ENCODE measurements at places on chromosomes 6 and 20.

- DNase-seq = no peak
Observed at GRCh38 chr20:61942526-61942925, 123.2 kb downstream of the TAF4 start.

- no peak for DNase-seq
Observed at GRCh38 chr6:168826726-168827585, 386.0 kb downstream of the SMOC2 start.

GRCh38 chr6:82085701-82086100 is 161.8 kb downstream of the IBTK start:
- no peak for DNase-seq

GRCh38 chr6:137661601-137662000 is 167.4 kb upstream of the OLIG3 start:
- DNase-seq = peak; percentile 9

- no peak for DNase-seq
Observed at GRCh38 chr6:2505624-2506023, 245.1 kb downstream of the MYLK4 start.

- DNase-seq = no peak
Observed at GRCh38 chr6:160367798-160368547, 19.8 kb downstream of the SLC22A3 start.

- DNase-seq = no peak
Observed at GRCh38 chr20:15265581-15266309, 928.3 kb upstream of the FLRT3 start.

DNA sequence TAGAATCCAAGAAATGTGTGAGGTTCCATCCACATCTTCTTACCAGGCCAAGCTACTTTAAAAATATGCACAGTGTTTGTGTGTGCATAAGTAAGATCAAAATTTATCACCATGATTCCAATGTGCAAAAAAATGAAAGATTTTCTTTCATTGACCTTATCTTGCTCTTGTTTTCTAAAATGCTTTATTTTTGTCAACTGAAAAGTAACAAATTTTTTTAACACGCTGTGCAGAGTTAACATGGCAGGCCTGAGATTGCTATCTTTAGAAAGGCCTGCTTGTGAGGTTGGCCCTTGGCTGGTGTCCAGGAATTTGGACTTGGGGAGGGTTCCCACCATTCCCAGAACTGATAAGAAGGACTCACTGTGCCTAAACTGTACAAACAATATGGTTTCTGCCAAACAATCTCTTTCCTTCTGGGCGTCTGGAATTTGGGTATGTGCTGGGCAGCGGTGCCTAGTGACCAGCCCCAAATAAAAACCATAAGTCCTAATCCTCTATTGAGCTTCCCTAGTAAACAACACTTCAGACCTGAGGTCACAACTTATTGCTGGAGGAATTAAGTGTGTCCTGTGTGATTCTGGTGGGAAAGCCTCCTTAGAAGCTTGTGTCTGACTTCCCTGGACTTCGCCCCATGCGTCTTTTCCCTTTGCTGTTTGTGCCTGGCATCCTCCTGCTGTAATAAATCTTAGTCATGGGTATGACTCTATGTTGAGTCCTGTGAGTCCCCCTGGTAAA is 19.8 kb upstream of the MYLIP start:
- no peak for DNase-seq

DNA sequence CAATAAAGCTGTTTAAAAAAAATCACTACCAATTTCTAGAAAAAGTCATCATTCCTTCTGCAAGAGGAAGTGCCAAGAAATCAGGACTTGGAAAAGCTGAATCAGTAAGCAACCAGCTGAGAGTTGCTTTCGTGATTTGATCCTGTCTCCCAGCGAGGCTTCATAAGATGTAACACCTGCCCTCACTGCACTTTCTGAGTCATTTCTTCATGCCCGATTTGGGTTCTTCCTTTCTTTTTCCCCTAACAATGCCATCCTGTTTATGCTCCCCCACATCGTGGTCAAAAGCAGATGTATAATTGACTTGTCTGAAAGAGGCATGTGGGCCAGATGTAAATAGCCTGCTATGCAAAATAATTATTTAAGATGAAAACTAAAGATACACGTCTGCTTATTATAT is 52.1 kb downstream of the RIPOR2 start:
- peak; percentile 30 for DNase-seq

GRCh38 chr6:137362878-137363804 is 131.1 kb downstream of the OLIG3 start:
- DNase-seq = no peak

GRCh38 chr20:13147971-13148370 is 73.1 kb upstream of the ISM1 start:
- no peak for DNase-seq

GRCh38 chr6:160428818-160429619 is 80.8 kb downstream of the SLC22A3 start:
- no peak for DNase-seq

DNA sequence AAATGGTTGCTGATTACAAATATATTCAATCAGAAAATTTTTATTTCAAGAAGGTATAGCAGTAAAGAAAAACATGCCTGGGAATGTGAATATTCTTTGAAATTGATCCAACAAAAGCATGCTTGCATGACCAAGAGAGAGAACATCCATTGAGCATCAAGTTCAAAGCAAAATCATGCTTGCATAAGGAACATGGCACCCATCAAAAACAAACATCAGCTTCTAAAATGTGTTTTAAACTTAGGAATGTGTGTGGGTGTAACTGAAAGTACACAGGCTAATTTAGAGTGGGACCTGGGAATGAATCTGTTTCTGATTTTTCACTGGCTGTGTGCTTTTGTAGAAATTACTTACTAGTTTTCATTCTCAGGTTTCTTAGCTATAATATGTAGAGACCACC is 5.6 kb downstream of the SLC17A5 start:
- DNase-seq = no peak

DNA sequence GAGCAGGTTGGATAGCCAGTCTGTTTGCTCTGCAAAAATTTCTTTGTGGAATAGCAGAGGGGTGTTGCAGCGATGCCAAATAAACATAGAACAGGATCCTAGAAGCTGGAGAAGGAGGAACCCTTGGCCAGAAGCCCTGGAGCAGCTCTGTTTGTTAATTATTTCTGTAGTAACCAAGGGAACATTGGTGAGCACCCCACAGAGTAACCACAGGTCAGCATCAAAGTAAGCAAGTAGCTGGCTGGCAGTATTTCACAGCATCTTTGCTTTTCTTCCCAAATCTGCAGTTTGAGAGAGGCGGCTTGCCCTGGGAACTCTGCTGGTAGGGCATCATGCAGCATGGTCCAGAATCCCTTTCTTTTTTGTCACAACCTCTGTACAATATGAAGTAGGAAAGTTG is 12.7 kb upstream of the APMAP start:
- no peak for DNase-seq

- no peak for DNase-seq
Observed at GRCh38 chr6:118370722-118371121, 177.4 kb upstream of the PLN start.

GRCh38 chr6:12891595-12891994 is 175.0 kb downstream of the PHACTR1 start:
- DNase-seq = no peak

- DNase-seq = no peak
Observed at GRCh38 chr20:4091490-4092479, 76.4 kb upstream of the RNF24 start.

- DNase-seq = no peak
Observed at GRCh38 chr20:50569864-50570836, 60.0 kb downstream of the PTPN1 start.

GRCh38 chr6:148845464-148845863 is 98.6 kb downstream of the UST start:
- no peak for DNase-seq

DNA sequence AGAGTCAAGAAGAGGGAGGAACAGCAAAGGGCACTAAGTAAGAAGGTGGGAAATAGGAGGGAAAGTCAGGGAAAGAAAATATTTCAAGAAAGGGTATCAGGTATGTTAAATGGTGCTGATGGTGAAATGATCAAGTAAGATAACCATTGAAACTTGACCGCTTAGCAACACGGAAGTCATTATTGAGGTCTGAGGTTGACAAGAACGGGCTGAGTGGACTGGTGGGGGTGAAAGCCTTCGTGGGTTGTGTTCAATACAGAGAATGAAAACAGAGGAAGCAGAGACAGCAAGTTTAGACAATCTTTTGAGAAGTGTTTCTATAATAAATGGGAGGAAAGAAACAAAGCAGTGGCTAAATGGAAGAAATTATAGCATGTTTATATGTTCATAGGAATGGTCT is 72.0 kb downstream of the LIN28B start:
- no peak for DNase-seq

GRCh38 chr6:125728739-125729138 is 20.7 kb upstream of the HEY2 start:
- DNase-seq = no peak

DNA sequence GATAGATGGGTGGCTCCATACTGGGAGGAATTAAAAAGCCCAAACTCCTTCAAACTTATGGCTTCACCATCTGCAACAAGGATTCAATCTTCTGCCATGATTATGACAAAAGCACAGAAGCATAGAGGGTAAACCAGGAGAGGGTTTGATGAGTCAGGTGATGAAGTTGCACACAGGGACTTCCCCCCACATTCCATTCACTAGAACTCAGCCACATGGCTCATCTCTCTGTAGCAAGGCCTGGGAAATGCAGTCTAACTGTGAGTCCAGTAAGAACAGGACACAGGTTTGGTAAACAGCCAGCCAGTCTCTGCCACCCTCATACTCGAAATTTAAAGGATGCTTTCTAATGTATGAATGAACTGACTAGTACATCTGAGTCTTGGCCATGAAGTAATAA is 142.9 kb downstream of the HIVEP2 start:
- no peak for DNase-seq

DNA sequence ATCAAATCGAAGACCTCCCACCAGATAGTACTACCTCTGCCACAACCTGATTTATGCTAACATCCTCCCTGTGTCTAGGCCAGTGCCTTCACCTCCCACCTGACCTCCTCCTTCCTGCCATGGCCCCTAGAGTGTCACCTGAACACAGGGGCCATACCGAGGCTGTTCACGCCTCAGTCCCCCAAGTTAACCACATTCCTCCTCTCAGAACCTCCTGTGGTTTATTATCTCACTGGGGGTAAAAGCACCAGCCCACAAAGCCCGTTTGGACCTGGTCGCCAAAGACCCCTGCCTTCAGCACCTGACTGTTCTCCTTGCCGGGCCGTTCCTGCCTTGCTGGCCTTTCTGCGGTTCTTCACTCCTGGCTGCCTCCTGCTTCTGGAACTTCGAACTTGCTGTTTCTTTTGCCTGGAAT is 13.7 kb downstream of the MAS1 start:
- DNase-seq = no peak

DNA sequence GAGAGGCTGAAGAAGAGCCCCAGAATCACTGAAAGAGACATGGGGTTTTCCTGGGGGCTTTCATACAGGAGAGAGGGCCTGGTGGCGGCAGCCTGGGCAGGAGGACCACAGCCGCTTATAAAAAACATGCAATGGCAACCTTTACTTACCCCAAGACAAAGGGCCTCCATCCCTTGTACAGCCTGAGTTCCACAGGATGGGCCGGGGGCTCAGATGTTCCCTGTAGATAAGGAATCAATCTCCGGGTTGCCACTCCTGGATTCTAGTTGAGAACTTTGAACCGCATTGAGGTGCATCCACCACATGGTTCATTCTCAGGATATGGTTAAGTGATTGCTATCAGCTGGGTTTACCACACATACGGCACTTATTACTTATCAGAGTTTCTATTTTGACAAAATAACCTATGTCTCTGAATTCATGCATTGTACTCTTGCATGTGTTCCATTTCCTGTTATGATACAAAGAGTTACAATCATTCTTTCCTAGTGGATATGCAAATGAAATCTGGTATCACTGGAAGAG is 677.6 kb downstream of the KIF16B start:
- no peak for DNase-seq

- no peak for DNase-seq
Observed at GRCh38 chr6:167832497-167833395, 6.0 kb downstream of the AFDN start.

- DNase-seq = no peak
Observed at GRCh38 chr6:10341605-10342004, 73.3 kb downstream of the TFAP2A start.

DNA sequence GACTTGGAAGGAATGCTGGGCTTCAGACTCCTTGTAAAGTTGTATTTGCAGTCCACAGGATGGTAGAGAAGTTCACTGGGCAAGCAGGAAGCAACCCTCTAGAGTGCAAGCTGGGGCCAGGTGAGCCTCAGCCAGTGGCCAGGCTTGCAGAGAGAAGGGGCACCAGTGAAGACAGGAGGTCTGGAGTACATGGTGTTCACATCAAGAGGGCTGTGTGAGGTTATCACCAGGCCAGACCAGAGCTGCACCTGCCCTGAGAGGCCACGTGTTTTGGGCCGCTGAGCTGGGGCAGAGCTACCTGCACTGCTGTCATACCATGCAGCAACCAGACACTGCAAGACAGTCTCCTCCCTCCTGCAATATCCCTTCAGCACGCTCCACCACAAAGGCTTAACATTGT is 79.0 kb downstream of the SH3BGRL2 start:
- no peak for DNase-seq

- no peak for DNase-seq
Observed at GRCh38 chr20:49685809-49686208, 27.9 kb downstream of the B4GALT5 start.

GRCh38 chr6:152261179-152261578 is 376.0 kb downstream of the SYNE1 start:
- DNase-seq = no peak

- no peak for DNase-seq
Observed at GRCh38 chr6:168457653-168457934, 16.6 kb downstream of the SMOC2 start.

GRCh38 chr6:128339635-128340450 is 180.6 kb downstream of the PTPRK start:
- DNase-seq = no peak

- no peak for DNase-seq
Observed at GRCh38 chr6:87251725-87252124, 70.7 kb upstream of the SMIM8 start.

DNA sequence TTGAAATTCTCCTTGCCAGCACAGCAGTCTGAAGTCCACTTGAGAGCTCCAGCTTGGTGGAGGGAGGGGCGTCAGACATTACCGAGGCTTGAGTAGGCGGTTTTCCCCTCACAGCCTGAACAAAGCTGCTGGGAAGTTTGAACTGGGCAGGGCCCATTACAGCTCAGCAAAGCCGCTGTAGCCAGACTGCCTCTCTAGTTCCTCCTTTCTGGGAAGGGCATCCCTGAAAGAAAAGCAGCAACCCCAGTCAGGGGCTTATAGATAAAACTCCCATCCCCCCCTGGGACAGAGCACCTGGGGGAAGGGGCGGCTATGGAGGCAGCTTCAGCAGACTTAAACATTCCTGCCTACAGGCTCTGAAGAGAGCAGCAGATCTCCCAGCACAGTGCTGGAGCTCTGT is 325.3 kb downstream of the GJA1 start:
- DNase-seq = no peak

GRCh38 chr6:149347067-149347466 is 29.6 kb downstream of the TAB2 start:
- DNase-seq = no peak

GRCh38 chr6:137923866-137924653 is 57.0 kb downstream of the TNFAIP3 start:
- DNase-seq = no peak

DNA sequence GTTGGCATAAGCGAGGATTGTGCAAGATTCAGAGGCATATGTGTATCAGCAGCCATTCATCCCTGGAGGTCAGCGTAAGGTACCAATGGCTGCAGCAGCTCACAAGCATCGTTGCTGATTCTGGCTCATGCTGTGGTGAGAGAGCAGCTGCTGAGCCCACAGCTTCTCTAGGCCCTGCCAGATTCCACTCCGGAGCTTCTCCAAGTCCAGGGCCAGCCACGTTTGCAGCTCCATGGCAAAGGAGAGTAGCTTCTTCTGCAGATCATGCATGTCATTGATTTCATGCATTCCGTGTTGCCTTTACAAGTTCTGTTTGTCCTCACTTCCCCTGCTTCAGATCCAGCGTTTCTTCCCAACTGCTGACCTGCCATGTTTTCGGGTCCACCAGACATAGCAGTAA is 474.8 kb upstream of the ID4 start:
- no peak for DNase-seq
